ENCODE measurements at places on chromosomes 16 and 17.

- no peak for DNase-seq
Observed at GRCh38 chr17:74778960-74779359, 2.8 kb upstream of the NAT9 start.

DNA sequence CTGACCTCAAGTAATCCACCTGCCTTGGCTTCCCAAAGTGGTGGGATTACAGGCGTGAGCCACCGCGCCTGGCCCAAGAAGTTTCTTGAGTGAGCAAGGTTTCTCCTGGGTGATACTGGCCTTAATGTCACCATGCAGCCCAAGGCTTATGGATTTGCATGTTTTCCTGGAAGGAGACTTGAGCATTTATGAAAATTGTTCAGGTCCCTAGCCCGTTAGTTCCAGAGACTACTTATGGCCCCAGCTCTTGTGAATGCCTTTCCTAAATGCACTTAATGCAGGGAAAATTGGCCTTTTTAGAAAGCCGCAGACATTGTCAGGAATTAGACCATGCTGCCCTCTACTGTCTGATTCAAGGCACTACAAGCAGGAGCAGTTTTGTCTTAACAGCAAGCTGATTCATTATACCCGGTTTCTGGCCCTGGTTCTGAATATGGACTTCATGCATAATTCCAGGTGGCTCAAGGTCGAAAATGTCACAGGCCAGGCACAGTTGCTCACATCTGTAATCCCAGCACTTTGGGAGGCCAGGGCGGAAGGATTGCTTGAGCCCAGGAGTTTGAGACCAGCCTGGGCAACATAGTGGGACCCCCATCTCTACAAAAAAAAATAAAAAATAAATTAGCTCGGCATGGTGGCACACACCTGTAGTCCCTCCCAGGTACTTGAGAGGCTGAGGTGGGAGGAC is 91.3 kb downstream of the SNX29 start:
- peak; percentile 88 for DNase-seq

GRCh38 chr17:38608648-38609047 is 2.9 kb upstream of the SRCIN1 start:
- no peak for DNase-seq

GRCh38 chr17:50828508-50829170 is 6.7 kb upstream of the WFIKKN2 start:
- no peak for DNase-seq

DNA sequence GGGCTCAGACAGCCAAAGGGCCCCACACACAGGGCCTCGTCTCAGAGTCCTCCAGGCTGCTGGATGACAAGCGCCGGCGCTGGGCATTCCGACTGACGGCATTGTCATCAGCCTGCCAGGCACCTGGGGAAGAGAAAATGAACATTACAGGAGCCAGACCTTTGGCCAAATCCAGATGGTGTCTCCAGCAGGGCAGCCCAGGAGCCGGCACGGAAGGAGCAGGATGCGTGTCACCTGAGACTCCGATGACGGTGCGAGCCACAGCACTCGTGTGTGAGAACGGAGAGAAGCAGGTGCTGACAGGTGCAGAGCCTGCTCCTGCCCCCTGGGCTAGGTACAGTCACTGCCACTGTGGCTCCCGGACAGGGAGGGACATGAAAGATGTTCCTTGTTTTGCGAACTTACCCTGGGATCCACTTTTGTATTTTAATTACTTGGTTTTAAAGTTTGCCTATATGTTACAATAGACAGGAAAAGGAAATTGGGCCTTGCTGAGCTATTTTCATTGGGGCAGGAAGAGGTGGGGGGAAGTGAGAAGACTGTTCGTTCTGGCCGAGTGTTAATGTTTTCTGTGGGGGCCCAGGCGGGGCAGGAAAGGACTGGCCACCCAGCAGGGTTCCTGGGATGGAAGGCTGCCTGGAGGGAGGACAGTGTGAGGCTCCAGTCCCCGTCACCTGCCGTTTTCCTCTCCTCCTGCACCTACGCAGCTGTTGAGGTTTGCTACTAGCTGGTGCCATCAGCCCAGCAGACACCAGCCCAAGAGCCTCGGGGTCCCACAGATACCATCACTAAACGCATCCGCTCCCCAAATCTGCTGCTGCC is 4.4 kb upstream of the FOXJ1 start:
- DNase-seq, result no peak

DNA sequence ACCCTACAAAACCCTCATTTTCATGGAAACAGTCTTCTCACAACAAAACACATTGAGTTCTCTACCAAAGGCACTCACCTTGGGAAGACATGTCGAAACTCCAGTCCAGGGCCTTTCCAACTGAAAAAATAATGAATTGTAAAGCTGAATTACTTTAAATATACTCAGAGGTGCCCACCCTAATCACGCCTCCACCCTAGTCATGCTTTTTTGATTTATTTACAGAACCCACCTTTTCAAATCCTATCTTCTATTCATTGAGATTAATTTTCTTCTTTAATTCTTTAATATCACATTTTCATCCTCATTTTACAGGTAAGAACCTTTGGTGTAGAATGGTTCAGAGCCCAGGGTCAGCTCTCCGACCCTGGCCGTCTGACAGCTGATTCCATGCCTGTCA is at the start of gene CPHXL2:
Gene CPHXL2 (minus strand): TSS at position 101 of the 400 bp plus-strand sequence. CDS start 10 bp downstream, at position 91.
- no peak for DNase-seq

- no peak for DNase-seq
Observed at GRCh38 chr17:71084219-71084618, 914.9 kb downstream of the KCNJ2 start.

DNA sequence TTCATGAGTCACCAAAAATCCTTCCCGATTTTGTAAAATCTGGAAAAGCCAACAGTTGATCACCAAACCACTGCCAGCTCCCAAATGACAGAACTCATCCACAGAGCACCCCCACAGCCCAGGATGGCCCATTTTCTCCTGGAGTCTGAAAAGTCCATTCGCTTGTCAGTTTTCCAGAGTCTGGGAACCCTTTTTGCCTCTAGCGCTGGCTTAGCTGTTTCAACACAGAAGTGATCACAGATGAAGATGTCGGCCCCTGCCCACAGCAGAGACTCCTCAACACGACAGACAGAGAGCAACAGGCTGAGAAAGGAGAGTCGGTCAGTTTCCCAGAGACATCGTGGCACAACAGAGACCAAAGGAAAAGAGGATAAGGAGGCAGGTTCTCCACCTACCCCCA is 66.4 kb downstream of the NXN start:
- DNase-seq, result no peak

DNA sequence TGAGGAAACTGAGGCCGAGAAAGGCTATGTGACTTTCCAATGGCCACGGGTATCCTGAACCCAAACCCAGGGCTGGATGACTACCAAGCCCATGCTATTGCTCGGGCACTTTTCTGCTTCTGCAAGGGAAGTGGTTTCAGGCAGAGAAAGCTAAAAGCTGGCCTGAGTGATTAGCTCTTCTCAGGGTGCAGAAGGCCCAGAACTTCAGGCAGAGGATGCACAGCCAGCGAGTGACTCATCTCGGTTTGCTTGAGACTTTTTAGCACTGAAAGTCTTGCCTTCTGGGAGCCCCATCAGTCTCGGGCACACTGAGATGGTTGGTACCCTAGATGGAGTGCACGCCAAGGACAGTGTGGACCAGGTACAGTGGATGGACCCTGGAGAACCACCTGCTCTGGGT is 129.5 kb upstream of the SDK2 start:
- DNase-seq, result no peak

GRCh38 chr16:66115373-66115772 is 251.1 kb upstream of the CDH5 start:
- DNase-seq, result no peak

DNA sequence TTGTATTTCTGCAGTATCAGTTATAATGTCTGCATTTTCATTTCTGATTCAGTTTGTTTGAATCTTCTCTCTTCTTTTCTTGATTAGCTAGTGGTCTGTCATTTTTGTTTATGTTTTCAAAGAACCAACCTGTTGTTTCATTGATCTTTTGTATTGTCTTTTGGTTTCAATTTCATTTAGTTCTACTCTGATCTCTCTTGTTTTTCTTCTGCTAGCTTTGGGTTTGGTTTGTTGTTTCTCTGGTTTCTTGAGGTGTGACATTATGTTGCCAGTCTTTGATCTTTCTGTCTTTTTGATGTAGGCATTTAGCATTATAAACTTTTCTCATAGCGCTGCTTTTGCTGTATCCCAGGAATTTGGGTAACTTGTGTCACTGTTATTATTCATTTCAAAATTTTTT is 107.2 kb downstream of the PHKB start:
- no peak for DNase-seq

DNA sequence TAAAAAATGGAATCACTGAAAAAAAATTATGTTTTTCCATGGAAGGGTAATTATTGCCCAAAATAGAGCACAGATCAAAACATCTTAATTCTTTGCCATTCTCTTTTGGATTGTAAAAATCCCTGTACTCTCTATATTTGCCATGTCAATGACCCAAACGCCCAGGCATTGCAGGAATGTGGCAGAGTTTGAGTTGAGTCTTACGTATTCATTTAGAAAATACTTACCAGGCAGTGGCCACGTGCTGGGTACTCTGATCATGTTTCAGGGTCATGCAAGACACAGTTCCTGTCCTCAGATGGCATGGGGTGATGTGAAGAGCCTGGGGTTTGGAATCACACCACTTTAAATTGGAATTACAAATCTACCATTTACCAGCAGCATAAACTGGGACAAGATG is 267.7 kb downstream of the ABCC12 start:
- no peak for DNase-seq

- DNase-seq, result no peak
Observed at GRCh38 chr17:65674246-65675045, 113.0 kb upstream of the AXIN2 start.

DNA sequence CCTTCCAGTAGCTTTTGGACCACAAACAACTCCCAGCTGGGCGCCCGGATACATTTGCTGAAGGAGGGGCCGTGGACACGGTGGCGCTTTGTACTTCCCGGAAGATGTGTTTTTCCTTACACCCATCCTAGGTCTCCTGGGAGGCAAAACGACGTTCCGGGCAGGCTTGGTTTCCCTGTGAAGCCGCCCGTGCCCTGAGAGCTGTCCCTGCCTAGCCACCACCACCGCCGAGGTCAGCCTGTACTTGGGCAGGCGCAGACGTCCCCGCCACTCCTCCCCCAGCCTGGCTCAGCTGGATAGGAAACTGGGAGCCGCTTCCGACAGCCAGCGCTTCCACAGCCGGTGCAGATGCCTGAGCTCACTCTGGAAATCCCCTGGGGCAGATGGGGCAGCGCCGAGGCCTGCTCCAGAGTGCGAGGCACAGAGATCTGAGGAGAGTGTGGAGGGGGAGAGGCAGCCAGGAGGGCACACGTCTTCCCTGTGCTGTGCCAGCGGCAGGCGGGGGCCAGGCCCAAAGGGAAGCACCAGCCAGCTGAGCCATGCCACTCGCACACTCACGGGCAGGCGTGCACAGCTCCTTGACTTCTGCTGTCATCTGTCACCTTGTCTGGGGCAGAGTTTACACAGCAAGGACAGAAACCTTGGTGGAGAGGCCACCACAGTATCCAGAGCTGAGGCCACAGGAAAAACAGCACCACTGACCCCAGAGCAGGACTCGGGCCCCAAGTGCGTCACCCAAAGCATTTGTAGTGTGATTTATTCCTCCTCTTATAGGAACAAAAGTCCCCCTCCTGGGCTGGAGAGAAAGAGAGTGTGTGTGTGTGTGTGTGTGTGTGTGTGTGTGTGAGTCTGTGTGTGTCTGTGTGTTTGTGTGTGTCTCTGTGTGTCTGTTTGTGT is 3.0 kb downstream of the RHBDF2 start:
- peak; percentile 43 for DNase-seq

DNA sequence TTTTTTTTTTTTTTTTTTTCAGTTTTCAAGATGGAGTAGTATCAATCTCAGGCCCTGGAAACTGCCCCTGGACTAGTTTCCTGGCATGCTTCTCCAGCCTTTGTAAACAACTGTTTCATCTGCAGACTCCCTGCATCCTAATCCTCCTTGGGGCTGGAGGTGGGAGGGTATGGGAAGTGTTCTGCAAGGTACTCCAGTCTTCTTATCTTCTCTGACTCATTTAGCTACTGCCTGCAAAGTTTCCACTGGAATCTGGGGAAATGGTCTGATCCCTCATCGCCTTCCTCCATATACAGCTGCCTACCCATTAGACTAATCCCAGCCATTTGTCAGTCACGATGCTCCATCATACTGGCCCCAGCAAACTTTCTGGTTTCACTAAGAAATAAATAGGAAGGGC is 21.5 kb downstream of the COPZ2 start:
- DNase-seq, result no peak

GRCh38 chr16:13839577-13839976 is 80.4 kb upstream of the ERCC4 start:
- no peak for DNase-seq

DNA sequence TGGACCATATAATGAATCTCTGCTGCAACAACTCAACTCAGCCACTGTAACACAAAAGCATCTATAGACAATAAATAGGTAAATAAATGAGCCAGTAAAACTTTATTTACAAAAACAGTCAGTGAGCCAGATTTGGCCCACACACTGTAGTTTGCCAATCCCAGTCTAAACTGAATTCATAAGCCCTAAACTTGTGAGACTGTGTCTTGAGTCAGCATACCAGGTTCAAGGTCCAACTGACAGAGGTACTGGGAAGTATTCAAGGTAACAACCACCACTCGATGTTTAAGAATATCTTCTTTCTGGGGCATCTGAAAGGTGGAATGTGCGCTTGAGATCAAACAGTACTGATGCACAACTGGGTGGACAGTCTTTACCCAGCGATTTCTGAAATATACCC is 94.2 kb downstream of the HELZ start:
- no peak for DNase-seq

DNA sequence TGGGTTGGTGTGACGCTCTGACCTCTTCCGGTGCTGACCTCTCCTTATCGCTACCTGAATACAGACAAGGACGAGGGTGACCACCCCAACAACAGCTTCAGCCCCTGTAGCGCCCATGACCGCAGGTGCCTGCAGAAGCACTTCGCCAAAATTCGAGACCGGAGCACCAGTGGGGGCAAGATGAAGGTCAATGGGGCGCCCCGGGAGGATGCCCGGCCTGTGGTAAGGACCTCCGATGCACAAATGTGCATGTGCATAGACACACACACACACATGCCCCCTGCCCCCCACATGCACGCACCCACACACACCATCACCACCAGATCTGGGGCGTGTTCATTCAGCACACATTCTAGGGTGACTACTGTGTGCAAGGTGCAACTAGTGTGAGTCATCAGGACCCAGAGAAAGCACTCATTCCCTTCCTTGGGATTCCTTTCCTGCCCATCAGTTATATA is 9.7 kb downstream of the IGFBP4 start:
- no peak for DNase-seq

DNA sequence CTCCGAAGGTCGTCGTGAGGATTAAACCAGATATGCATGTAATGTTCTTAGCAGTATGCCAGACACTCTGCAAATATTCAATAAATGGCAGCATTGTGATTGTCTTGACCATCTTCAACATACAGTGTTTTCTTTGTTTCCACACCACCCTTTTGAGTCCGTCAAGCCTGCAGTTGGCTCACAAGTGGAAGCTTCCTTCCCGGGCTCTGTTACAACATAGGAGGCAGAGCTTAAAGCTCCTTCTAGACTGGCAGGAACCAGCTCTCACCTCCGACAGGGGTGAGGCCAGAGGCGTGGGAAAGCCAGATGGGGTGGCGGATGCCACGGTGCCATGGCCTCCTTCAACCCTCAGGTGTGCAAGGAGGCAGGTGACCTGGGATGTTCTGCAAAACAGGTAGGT is 138.3 kb downstream of the FOXL1 start:
- no peak for DNase-seq

- no peak for DNase-seq
Observed at GRCh38 chr17:66604376-66604775, 230.5 kb upstream of the CACNG5 start.

- no peak for DNase-seq
Observed at GRCh38 chr17:64056269-64057005, 36.0 kb upstream of the ICAM2 start.

- DNase-seq, result no peak
Observed at GRCh38 chr16:68466174-68466573, 17.9 kb upstream of the SMPD3 start.

- no peak for DNase-seq
Observed at GRCh38 chr17:28047806-28048205, 5.3 kb downstream of the NLK start.
